ENCODE measurements at places on chromosomes 5 and 9. TPM values are rescaled to one million over a fixed set of nuclear protein-coding genes. Genes with fewer than 3 reads are reported as not detected.
A peak's percentile ranks its signal among the peaks of the same experiment; 100 is the strongest.

Gene F2R
- 1.5 TPM for total RNA-seq

Gene BTF3
- 311 TPM for total RNA-seq

Gene ZFAND5
- total RNA-seq: 75.1 TPM

DNA sequence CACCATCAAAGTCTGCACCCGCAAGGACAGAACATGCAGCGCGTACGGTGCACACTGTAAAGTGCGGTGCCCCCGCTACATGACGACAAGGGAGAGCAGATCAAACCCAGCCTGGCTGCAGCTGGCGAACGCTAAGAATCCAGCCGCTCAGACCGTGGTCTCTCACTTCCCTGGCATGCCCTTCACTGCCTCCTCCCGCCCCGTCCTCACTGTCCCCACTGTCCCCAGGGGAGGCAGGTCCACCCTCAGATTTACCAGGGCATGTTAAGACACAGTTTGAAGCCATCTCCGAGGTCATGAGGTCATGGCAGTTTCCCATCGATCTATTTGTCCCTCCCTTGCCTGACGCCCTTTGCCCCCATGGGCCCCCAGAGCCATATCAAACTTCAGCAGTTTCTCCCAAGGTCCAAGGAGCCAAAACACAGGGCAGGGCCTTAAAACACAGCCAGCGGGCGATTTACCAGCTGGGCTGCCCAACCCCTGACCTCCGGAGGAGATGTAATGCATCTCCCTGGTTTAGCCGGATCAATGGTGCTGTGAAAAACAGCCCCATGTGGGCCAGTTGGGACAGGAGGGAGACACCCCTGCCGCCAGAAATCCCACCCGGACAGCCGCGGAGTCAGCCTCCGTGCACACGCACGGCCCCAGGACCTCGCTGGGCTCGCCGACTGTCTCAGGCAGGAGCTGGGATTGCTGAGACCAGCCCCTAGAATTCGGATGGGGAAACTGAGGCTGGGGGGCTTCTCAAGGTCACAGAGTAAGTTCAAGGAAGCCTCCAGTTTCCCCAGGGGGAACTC, 52.3 kb upstream of the FUBP3 start:
- no peaks in the 10 kb centered on the region for H3K36me3 ChIP-seq
- DNase-seq: peak; percentile 48
- H3K27me3 ChIP-seq: no peaks in the 10 kb centered on the region

- H3K4me1 ChIP-seq: peaks cover 28% of the 10 kb centered on the region
- H3K27ac ChIP-seq: peak overlapping the region; percentile 46
- peak; percentile 77 for DNase-seq
- H3K36me3 ChIP-seq: no peaks in the 10 kb centered on the region
- no peak overlapping the region for H3K4me3 ChIP-seq
- no peaks in the 10 kb centered on the region for H3K27me3 ChIP-seq
Measured at GRCh38 chr5:172868924-172869591, 35.0 kb downstream of the ERGIC1 start.

- no peaks in the 10 kb centered on the region for H3K27me3 ChIP-seq
- no peak for DNase-seq
- no peaks in the 10 kb centered on the region for H3K36me3 ChIP-seq
- H3K4me3 ChIP-seq: no peak overlapping the region
Measured at GRCh38 chr5:36638056-36638455, 31.6 kb downstream of the SLC1A3 start.

- no peak for DNase-seq
- H3K27me3 ChIP-seq: no peaks in the 10 kb centered on the region
- H3K4me3 ChIP-seq: no peak overlapping the region
- H3K27ac ChIP-seq: no peak overlapping the region
- H3K36me3 ChIP-seq: no peaks in the 10 kb centered on the region
Measured at GRCh38 chr9:90834828-90835595, 33.4 kb downstream of the SYK start.

- no peaks in the 10 kb centered on the region for H3K4me1 ChIP-seq
- no peaks in the 10 kb centered on the region for H3K27me3 ChIP-seq
- no peak overlapping the region for H3K4me3 ChIP-seq
Measured at GRCh38 chr9:123772967-123773366, 157.0 kb downstream of the DENND1A start.

- no peak overlapping the region for H3K27ac ChIP-seq
- H3K4me1 ChIP-seq: no peaks in the 10 kb centered on the region
- H3K4me3 ChIP-seq: no peak overlapping the region
- no peaks in the 10 kb centered on the region for H3K27me3 ChIP-seq
- H3K36me3 ChIP-seq: no peaks in the 10 kb centered on the region
Measured at GRCh38 chr9:70618784-70619183, 204.3 kb upstream of the KLF9 start.

GRCh38 chr5:54226215-54226614, 84.2 kb downstream of the ARL15 start:
- DNase-seq: no peak
- H3K36me3 ChIP-seq: no peaks in the 10 kb centered on the region
- H3K4me1 ChIP-seq: no peaks in the 10 kb centered on the region
- no peak overlapping the region for H3K4me3 ChIP-seq
- H3K27me3 ChIP-seq: no peaks in the 10 kb centered on the region

GRCh38 chr9:4844056-4844838, 51.5 kb downstream of the RCL1 start:
- no peak overlapping the region for H3K27ac ChIP-seq
- H3K4me1 ChIP-seq: peaks cover 7% of the 10 kb centered on the region
- H3K4me3 ChIP-seq: no peak overlapping the region
- DNase-seq: no peak

DNA sequence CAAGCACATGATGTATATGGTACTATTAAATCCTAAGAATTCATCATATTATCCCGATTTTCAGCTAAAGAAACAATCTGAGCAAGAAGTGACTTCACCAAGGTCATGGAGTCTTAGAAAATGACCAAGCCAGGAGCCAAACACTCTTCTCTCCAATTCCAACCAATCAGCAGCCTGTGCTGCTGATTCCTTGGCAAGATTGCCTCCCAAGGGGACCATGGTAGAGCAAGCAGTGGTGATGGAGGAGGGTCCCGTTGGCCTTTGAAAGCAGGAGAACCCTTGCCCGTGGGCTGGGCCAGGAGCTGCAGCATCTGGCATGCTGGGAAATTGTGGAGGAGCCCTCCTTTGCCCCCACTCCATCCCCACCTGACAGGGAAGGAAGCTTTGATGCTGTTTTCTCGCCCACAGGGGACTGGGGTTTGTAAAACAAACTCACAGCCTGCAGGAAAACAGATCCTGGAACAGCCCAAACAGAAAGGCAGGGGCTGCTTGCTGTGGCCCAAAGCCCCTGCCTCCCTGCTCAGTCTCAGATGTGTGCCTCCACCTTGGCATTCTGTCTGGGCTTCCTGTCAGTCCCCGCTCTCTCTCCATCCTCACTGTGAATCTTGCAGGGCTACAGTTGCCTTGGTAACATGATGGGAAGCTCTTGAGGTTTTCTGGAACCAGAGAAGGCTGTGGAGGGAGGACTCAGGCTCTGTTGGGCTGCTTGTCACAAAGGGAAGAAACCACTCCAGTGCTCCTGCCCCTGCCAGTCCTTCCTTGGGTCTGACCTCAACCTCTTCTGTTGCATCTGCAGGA, 70.8 kb upstream of the HSPA9 start:
- DNase-seq: no peak
- H3K27ac ChIP-seq: no peak overlapping the region
- H3K4me1 ChIP-seq: no peaks in the 10 kb centered on the region
- no peak overlapping the region for H3K4me3 ChIP-seq
- H3K36me3 ChIP-seq: no peaks in the 10 kb centered on the region
